NB4 (cell line): ENCODE measurements at places on chromosomes 5 and 9.
A peak's percentile ranks its signal among the peaks of the same experiment; 100 is the strongest.

DNA sequence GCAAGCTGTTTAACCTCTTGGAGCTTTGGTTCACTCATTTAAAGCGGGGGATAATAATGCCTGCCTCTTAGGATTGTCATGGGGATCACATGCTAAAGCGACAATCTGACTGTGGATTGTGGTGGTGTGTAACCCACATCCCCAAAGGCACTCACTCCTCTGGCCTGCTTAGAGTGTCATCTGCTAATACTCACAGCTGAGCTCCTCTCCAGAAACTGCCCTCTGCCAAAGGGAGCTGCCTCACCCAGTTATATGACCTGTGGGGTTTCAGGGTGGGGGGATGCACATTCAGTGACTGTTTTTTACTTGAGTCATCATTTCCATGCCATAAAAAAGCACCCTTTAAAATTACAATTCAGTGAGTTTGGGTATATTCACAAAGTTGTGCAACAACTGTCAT lies 110.0 kb upstream of the SPOCK1 start:
- no peak for DNase-seq

DNA sequence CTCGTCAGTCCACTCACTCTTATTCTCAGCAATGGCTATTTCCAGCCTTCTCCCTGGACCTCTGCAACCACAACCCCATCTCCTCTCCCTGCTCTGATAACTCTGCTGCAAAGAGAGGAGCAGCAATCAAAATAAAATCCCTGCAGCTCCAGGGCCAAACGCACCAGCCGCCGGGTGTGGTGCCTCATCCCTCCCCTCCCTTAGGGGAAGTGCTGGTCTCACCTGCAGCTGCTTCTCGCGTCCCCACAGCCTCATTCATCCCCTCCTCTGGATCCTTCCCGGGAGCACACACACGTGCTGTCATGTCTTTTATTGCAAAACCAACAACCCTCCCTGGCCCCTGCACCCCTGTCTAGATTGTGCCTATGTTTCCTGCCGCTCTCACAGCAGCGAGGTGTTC lies 77.8 kb downstream of the TENT4A start:
- DNase-seq: no peak

DNA sequence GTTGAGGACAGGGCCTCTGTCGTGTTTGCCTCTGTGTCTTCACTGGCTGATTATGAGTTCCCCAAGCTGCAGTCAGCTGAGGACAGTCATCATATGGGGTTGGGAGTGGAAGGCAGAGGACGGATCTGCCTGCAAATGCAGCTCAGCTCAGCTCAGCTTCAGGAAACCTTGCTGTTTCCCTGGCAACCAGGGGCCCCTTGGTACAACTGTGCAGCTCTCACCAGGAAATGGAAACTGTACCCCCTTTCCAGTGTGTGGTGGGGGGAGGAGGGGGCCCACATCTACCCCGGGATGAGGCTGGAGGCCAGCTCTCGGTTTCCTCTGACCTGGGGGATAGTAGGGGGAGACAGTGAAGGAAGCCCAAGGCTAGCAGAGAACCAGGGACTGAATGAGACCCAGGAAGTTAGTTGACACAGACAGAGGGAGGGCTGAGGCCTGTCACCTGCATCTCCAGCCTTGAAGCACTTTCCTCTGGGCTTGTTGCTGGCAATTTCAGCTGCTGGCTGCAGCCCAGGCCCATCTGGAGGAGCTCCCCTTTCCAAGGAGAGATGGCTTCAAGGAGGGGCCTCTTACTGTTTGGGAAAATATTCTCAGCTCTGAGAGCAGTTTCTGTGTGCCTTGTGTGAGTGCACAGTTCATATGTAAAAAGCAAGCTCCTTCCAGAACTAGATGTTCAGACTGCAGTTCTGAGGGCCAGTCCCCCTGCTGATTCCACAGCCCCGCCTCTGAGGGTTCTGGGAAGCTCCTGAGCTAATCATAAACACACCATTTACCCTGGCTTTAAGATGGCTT lies 6.9 kb downstream of the ANXA6 start:
- peak; percentile 97 for DNase-seq

GRCh38 chr5:306011-306805 lies 15.3 kb upstream of the AHRR start:
- DNase-seq: no peak

GRCh38 chr9:97478301-97478981 lies 23.0 kb upstream of the TMOD1 start:
- DNase-seq: no peak

DNA sequence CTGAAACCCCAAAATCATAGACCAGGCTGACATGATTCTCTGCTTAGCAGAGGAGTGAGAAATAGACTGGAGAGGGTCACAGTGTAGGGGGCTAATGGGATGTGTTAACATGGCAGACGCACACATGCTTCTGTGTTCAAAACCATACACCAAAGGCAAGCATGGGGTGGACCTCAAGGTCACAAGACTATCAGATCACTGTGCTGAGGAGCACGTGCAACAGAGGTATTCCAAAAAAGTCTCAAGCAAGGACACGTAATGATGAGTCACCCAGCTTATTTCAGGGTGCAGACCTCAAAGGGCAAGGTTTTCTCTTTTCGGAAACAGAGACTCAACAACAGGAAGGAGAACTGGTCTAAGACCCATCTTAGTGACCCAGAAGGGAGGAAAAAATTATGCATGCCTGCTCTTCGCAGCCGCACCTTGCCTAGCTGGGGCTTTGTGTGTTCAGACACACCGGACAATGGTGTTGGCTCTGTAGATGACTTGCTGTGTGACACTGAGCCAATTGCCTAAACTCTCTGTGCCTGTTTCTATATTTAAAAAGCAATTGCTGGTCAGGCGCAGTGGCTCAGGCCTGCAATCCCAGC lies 20.3 kb downstream of the WHRN start:
- DNase-seq: peak; percentile 88

DNA sequence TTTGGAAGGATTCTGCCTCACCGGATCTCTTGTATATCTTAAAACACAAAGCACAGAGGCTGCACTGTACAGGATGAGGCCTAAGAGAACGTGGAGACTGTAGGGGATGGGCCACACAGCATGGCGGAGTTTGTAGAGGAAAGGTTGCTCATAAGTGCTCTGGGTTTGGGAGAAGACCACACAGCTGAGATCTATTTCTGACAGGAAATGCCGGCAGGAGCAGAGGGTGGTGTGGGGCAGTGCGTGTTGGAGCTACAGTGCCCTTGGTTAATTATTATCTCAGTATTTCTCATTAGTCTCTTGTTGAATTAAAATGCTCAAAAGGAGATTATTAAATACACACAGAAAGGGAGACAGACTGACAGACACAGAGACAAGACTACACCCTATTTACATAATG lies 9.6 kb downstream of the PALM2AKAP2 start:
- no peak for DNase-seq

GRCh38 chr5:62354028-62354874 lies 48.2 kb downstream of the KIF2A start:
- peak; percentile 51 for DNase-seq

DNA sequence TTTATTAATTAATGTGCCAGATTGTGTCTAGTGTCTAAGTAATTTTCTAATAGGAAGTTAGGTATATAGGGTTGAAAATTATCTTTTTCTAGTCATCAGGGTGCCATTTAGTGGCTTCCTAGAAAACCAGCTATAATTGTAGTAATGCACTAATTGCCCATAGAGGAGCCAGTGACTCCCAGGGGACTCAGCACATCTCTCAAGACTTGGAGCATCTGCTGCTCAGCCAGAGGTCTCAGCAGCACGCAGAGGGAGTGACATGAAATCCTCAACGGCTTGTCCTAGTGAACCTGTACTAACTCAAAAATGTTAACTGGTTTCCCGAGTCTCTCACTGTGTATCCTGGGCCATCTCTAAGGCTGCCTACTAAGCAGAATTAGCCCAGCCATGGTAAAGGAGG lies 78.2 kb upstream of the MAN2A1 start:
- peak; percentile 6 for DNase-seq

DNA sequence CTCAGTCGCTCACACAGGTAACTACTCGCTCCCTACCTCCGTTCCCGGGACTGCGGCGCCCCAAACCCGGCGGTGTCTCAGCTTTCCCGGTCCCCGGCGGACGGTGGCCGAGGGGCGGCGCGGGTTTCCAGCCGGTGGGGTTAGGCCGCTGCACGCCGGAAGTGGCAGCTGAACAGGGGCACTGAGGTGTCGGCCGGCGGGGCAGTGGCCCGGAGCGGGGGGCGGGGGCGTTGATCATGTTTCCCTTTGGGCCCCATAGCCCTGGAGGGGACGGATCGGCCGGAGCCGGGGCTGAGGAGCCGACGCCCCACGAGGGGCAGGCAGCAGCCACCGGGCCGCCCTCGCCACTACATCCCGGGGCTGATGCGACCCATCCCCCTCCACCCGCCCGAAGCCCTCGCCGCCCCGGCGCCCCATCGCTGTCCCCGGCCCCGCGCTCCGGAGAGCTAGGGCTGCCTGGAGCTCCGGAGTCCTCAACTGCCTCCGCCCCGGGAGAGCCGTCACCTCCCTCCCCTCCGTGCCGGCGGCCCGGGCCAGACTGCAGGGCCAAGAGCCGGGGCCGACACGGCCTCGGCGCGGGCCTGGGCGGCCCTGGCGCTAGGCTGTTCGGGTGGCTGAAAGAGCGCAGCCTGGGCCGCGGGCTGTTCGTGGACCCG lies at the start of gene DCAF10:
DCAF10 (plus strand) TSS at position 167 of the 656 bp plus-strand sequence; CDS start at position 237, 70 bp downstream.
- peak; percentile 86 for DNase-seq

DNA sequence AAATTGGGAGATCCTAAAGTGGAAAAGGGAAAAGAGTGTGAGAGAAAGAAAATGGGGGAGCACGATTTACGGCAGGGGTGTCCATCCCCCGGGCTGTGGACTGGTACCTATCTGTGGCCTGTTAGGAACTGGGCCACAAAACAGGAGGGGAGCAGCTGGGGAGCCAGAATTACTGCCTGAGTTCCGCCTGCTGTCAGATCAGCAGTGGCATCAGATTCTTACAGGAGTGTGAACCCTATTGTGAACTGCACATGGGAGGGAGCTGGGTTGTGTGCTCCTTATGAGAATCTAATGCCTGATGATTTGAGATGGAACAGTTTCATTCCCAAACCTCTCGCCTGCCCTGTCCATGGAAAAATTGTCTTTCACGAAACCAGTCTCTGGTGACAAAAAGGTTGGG lies 108.3 kb upstream of the ADAMTSL1 start:
- DNase-seq: no peak

GRCh38 chr9:93265972-93266371 lies 82.0 kb downstream of the WNK2 start:
- no peak for DNase-seq

- DNase-seq: no peak
Observed at GRCh38 chr5:110070836-110071235, 381.1 kb downstream of the MAN2A1 start.

DNA sequence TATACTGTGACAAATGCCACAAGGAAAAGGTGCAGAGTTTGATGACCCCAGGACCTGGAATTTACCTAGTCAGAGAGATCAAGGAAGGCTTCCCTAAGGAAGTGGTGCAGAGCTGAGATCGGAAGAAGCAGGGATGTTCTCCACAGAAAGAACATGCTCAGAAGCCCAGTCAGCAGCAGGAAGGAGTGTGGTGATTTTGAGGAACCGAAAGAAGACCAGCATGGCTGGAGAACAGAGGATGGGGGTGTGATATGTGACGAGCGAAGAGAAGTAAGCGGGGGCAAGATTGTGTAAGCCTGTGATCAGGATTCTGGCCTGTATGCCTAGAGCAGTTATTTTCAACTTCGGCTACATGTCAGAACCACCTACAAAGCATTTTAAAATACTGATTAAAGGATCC lies 18.7 kb upstream of the PIK3R1 start:
- peak; percentile 80 for DNase-seq

DNA sequence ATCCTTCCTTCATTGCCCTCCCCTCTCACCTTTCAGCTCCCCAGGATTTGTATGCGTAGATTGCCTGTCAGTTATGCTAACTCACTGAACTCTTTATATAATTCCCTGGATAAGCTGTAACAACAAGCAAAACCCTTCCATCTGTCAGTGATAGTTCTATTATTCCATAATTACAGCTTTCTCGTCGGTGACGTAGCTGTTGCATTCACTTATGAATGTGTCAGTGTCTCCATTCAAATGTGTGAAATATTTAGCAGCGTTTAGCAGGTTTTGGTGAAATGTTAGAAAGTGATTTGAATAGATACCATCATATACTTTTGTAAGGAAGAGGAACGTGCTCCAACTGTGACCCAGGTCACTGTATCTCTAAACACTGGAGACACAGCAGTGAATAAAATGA lies 45.2 kb downstream of the PIP5K1B start:
- DNase-seq: no peak

DNA sequence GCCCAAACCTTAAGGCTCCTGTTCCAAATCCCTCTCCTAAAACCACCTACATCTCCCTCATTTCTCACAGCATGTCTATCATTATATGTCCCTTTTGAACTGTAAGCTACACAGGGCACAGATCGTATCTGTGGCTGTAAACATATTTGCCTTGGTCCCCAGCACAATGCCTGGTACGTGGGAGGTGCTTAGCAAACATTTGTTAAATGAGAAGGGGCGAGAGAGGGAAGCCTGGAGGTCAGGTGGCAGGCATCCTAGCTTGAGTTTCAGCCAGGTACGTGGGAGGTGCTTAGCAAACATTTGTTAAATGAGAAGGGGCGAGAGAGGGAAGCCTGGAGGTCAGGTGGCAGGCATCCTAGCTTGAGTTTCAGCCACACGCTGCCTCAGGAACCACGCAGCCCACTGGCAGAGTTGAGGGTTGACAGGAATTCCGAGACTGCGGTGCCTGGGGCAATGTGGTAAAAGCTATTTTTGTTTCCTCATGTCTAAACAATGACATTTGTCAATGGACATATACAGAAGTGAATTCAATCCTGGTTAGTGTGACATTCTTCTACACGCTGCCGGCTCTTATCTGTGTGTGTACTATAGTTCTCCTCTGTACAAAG lies 113.6 kb downstream of the EFNA5 start:
- DNase-seq: no peak

DNA sequence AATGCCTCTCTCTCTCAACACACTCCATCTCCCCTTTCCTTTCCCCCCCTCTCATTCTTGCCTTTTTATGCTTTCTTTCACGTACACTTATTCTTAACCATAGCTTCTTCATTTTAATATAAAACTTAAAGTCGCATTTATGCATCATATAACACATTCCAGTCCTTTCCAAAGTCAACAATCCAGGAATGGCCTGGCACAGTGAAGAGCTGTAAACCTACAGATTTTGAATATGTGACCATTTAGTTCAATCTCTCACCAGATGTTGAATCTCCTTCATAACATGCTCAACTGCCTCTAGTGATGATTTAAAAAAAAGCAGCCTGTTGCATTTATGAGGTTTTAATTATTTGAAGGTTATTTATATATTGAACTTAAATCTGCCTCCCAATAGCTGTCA lies 186.2 kb upstream of the GRAMD2B start:
- no peak for DNase-seq

GRCh38 chr9:69391946-69392345 lies 66.9 kb downstream of the ENTREP1 start:
- no peak for DNase-seq

DNA sequence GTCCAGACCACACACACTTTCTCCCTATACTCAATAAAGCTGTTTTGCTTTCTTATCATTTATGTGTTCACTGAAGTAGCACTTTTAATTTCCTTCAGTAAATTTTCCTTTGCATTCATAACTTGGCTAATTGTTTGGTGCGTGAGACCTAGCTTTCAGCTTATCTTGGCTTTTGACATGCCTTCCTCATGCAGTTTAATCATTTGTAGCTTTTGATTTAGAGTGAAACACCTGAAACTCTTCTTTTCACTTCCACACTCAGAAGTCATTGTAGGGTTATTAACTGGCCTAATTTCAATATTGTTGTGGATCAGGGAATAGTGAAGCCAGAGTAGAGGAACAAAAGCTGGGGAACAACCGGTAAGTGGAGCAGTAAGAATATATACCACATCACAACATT lies 114.7 kb downstream of the ST8SIA4 start:
- DNase-seq: no peak

GRCh38 chr5:165101709-165102108 lies 1596.3 kb downstream of the MAT2B start:
- no peak for DNase-seq
